ENCODE measurements at places on chromosomes 2 and 18.

- DNase-seq: no peak
These were observed 71.6 kb downstream of the ACKR3 start for GRCh38 chr2:236641051-236641726.

DNA sequence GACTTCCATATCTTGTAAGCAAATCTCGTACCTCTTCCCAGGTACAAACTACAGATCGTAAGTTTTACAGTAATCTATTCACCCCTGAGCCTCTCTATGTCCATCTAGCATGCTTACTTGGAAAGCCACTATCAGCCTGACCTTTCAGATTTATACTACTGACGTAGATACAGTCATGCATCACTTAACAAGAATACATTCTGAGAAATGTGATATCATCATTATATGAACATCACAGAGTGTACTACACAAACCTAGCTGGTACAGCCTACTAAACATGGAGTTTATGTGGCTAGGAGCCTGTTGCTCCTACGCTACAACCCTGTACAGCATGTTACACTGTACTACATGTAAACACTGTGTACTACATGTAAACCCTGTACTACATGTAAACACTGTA, 293.2 kb upstream of the ZNF804A start:
- DNase-seq: no peak

DNA sequence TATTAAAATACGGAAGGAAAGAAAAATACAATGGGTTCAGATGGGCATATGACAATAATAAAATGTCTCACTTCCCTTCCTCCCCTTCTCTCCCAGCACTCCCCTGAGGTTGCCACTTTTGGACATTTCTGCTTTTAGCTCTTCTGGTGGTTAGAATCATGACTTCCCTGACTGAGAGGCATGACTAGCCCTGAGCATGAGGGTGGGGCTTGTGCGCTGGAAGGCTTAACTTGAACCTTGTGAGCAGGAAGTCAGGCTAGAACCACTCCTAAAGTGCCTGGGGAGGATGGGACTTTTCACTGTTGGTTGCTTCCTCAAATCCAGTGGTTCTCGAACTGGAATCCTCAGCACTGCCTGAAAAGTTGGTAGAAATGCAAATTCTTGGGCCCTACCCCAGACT, 19.7 kb upstream of the ARHGAP25 start:
- DNase-seq: no peak

DNA sequence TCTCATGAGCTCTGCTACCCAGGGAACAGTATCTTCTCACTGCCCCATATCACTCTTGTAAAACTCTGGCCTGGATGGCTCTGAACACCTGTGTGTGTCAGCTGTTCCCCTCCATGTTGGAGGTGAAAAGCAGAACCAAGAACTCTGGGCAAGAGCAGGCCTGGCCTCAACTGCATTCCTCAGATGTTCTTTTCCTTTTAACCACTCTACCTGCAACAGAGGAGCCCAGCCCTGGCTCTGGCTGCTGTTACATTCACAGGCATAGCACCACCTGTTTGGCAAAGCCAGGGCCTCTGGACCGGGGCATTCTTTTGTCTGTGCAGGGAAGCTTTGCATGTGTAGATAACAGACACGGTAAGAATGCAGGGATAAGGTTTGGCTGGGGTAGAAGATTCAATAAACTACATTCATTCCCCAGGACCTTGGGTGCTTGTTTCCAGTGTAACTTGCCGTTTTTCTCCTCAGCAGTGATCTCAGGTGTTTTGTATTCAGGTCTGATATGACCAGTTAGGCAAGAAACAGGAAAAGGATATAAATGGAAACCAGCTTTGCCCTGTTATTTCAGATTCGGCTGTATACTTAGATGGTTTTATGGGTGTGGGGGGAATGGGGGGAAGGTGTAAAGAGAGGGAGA, 95.1 kb downstream of the SPTBN1 start:
- DNase-seq: no peak

- peak; percentile 73 for DNase-seq
These were observed 35.3 kb downstream of the RAB31 start for GRCh38 chr18:9743200-9744016.

- no peak for DNase-seq
These were observed 354.7 kb downstream of the PARD3B start for GRCh38 chr2:204899983-204900382.

GRCh38 chr2:200403814-200404213, 97.3 kb downstream of the SPATS2L start:
- no peak for DNase-seq

- DNase-seq: no peak
These were observed 4.4 kb upstream of the GPR35 start for GRCh38 chr2:240620859-240621258.

- no peak for DNase-seq
These were observed 137.1 kb downstream of the LTBP1 start for GRCh38 chr2:33083699-33084387.

- peak; percentile 34 for DNase-seq
These were observed 345.1 kb downstream of the DYSF start for GRCh38 chr2:71798266-71799012.

DNA sequence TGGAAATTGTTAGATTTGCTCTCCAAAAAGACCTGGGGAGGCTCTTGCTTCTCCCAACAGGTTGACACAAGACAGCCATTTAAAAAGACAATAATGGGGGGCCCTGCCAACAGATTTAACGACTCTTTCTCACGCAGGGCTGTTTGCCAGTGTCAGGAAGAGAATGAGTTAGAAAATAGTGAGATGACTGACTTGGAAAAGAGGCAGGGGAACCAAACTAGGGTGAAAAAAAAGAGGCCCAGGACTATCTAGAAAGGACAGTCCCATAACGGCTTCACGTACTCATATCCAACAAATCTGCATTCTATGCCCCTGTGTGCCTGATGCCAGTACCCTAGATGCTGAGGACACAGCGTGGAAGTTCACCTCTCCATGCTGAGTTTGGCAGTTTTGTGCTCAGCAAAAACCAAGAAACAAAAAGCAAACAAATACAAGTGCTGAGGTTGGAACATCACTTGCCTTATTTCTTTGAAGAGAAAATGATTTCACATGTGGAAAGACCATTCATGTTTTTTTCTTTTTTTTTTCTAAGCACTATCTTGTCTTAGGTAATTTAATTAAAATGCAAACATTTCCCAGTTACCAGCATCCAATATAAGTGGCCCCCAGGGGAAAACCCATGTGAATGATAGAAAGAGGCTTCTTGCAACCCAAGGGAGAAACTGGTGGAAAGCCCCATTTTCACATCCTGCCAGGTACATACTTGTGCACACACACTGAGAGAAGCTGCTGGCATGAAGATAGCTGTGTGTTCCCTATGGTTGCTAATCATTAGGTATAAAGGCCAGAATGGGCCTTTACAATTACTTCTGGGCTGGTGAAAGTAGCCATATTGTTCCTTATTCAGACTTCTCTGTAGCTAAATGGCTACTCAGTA, 10.6 kb upstream of the WIPF1 start:
- no peak for DNase-seq

DNA sequence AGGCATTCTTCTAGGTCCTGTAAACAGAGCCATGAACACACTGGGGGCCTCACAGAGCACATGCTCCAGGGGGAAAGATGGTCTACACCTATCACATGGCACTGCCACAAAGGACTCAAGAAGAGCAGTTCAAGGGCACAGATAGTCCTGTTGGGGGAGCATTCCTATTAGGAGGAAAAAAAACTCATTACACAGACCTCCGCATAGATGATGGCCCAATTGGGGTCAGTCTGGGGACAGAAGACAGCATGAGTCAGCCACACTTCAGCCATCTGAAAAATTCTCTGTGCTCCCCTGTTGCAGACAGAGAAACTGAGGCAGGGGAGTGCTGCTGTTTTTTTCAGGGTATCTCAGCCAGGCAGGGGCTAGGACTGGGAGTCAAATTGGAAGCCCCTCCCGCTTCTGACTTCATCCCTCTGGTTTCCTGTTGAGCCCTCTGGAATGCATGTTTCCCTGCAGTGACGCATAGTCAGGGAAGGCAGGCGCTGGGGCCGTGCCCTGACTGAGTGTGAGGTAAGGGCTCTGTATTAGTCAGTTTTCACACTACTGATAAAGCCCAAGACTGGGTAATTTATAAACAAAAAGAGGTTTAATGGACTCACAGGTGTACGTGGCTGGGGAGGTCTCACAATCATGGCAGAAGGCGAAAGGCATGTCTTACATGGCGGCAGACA, 67.9 kb downstream of the RHOB start:
- DNase-seq: no peak

- no peak for DNase-seq
These were observed 16.4 kb downstream of the TMEM18 start for GRCh38 chr2:660586-661359.

- DNase-seq: no peak
These were observed 159.6 kb downstream of the RND3 start for GRCh38 chr2:150327564-150328489.

DNA sequence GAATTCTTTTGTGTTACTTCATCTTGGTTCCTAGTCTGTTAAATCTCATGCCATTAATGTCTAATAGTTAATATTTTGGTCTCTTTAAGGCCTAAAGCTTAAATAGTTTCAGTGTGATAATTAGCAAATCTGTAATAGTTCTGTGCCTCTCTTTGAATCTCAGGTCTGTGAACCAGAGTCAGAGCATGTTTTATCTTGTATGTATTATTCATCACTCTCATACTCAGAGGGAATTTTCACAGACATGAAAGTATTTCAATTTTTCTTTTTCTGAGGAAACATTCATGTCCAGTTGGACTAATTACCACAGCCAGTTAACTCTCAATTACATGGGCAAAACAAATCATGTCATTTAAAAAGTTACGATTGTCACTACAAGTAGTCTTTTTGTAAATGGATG, 931.9 kb upstream of the SLC39A10 start:
- DNase-seq: no peak

GRCh38 chr18:63808125-63808524, 32.9 kb downstream of the SERPINB7 start:
- DNase-seq: no peak

GRCh38 chr2:205001300-205001966, 456.2 kb downstream of the PARD3B start:
- DNase-seq: no peak

GRCh38 chr2:131154071-131154531, 49.0 kb downstream of the PLEKHB2 start:
- peak; percentile 73 for DNase-seq

DNA sequence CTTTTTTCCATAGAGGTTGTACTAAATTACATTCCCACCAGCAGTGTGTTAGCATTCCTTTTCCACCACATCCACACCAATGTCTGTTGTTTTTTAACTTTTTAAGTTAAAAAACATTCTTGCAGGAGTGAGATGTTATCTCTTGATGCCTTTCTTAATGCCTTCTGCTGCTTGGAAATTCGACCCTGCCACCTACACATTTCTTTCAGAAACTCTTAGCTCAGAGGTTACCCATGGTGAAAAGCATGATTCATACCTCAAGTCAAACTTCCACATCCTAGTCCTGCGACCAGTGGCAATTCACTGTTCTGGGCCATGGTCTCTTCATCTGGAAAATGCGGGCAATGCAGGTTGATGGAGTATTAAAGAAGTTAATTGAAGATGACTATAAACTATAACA, 12.7 kb upstream of the HNMT start:
- DNase-seq: no peak

- DNase-seq: peak; percentile 72
These were observed 21.9 kb upstream of the CERS6 start for GRCh38 chr2:168434146-168434545.

DNA sequence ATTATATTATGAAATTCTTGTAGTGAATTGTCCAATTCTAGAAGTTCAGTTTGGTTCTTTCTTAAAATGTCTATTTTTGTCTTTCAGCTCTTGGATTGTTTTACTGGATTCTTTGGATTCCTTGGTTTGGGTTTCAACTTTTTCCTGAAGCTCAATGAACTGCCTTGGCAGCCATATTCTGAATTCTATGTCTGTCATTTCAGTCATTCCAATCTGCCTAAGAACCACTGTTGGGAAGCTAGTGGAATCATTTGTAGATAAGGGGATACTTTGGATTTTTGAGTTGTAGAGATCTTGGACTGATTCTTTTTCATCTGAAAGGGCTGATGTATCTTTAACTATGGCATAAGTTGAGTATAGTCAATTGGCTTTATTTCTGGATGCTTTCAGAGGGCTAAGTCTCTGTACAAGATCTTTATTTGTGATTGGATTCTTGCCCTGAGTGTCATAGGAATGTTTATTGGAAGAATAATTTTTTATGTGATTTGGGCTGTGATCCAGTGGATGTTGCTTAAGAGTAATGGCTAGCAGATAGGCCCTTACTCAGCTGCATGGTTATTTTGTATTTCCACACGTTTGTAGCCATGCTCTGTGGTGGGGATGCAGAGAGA, 42.3 kb downstream of the SERPINB7 start:
- no peak for DNase-seq

DNA sequence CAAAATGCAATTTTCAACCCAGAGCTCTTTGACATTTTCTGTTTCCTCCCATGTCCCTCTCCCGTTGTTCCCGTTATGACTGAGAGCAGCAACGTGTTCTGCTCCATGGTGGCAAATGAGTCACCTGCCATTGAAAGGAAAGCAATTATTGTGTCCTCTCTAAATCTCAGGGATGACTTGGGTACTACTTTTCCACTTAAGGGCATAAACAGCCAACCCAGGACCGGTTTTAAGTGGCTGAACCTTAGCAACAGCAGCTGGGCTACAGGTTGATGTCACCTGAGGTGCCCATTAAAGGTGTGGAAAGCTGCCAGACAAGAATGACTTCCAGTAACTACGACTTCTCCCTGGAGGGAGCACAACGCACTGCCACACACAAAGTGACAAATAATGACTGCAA, 236.8 kb downstream of the NCKAP5 start:
- DNase-seq: peak; percentile 18

GRCh38 chr2:6906165-6906741, 11.0 kb upstream of the RNF144A start:
- no peak for DNase-seq

GRCh38 chr2:88601286-88601685, 26.0 kb downstream of the EIF2AK3 start:
- DNase-seq: no peak

GRCh38 chr2:109258905-109259540, 130.0 kb downstream of the SH3RF3 start:
- no peak for DNase-seq

GRCh38 chr2:8134473-8134932, 547.4 kb upstream of the ID2 start:
- peak; percentile 81 for DNase-seq

DNA sequence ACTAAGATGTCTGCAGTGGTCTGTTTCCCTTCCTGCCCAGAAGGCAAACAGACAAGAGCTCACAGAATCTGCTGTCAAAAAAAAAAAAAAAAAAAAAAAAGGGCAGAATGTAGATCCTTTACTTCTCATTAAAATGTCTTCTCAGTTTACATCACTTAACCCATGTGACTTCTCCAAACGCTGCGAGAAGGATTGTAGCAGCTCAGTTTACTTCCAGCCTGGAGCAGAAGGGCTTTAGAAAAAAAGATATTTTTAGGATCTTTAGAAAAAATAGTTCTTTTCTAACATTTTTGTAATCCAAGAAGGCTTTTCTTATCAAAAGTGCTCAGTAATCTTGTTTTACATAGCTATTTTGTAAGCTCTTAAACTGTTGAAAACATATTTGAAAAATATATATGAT, 425.4 kb downstream of the CNTNAP5 start:
- no peak for DNase-seq

DNA sequence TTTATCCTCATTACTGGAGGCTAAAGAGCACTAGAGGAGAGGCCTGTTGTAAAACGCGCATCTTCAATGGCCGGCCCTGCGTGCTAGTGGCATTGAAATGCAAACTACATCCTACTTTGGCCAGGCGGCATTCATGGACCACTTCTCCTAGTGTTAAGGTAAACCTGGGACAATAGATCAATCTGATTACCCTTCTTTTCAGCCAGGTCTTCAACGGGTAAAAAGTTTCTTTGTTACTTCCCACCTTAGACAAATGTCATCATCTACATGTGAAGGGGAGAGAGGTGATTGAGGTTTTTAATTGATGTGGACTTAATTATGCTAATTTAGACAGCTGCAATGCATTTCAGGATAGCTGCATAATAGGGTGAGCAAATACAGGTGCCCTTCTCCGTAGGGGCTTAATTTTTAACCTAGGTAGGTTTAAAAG, 628.0 kb downstream of the ZEB2 start:
- no peak for DNase-seq
